ENCODE measurements at places on chromosomes 7 and 10.

DNA sequence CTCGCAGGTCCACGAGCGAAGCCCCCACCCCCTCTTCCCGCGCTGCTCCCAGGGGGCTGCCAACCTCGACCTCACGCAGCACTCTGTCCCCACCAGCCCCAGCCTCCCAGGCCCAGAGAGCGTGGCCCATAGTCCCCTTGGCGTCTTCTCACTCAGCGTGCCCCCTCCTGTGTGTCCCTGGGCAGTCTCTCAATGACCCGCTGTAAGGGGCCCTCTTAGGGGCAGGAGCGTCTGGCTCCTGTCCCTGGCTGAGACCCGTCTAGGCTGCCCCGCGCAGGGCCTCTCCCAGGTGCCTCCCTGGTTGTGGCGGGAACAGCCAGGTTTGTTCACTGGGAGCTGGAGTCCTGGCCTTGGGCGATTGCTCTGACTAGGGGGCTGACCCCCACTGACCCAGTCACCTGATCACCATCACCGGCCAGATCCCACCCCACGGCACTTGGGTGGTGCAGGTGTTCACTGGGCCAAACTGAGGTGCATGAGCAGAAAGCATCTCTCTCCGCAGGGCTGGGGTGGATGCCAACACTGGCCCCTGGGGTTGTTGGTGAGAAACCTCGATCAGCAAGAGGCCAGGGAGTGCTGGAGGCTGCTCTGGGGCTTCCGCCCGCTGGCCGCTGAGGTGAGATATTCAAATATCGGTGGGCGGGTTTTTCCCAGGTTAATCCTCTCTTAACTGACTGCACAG is 12.6 kb upstream of the WDFY4 start:
- no peak for DNase-seq

GRCh38 chr7:44894888-44895580 is 9.7 kb upstream of the PURB start:
- DNase-seq, result peak; percentile 71

DNA sequence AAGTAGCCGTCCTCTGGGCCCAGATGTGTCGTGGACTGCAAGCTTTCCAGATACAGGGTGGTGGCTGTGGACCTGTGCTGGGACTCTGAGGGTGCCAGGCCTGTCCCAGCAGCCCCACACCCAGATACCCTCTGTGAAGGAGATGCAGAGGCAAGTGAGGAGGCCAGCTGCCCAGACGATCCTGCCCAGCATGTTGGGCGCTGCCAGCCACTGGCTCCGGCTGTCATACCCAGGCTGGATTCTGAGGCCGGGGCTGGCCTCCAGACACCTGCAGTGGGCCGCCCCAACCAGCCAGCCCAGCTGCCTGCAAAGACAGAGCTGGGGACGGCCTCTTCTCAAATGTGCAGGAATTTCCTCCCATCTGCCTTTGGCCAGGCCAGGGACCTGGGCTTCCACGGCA is 39.1 kb upstream of the EBF3 start:
- DNase-seq, result no peak

GRCh38 chr10:52635651-52636050 is 136.9 kb downstream of the MBL2 start:
- DNase-seq, result no peak

- DNase-seq, result peak; percentile 86
These were observed at the start of gene GIGYF1 for GRCh38 chr7:100694098-100694745. TSS of gene GIGYF1 (minus strand) at chr7:100694250. CDS start at chr7:100688238, 6,012 bp downstream.

DNA sequence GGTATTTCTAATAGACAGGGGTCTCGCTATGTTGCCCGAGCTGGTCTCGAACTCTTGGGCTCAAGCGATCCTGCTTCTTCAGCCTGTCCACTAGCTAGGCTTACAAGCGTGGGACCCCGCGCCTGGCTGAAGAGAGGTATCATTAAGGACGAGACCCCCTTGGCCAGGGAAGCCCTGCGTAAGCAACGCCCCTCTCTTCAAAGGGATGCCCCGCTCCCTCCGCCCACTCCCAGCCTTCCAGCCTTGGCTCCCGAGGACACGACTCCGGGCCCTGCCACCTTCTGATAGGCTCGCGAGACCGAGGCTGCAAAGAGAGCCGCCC is 220 bp upstream of the ZKSCAN5 start:
- no peak for DNase-seq

- DNase-seq, result no peak
These were observed 142.1 kb downstream of the STK31 start for GRCh38 chr7:23852135-23852534.

GRCh38 chr7:94687076-94687475 is 31.1 kb upstream of the SGCE start:
- no peak for DNase-seq

- DNase-seq, result no peak
These were observed 271.7 kb downstream of the BICC1 start for GRCh38 chr10:58784361-58784760.

DNA sequence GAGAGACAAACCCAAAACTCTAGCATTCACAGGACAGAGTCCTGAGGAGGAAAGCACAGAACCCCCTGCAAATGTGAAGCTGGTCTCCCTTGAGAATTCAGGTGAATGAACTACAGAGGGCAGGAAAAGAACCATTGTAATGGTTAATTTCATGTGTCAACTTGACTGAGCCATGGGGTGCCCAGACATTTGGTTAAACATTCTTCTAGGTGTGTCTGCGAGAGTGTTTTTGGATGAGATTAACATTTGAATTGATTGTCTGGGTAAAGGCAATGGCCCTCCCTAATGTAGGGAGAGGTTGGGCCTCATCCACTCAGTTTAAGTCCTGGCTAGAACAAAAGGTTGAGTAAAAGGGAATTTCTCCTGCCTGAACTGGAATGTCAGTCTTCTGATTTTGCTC is 15.7 kb upstream of the CDK1 start:
- DNase-seq, result no peak

DNA sequence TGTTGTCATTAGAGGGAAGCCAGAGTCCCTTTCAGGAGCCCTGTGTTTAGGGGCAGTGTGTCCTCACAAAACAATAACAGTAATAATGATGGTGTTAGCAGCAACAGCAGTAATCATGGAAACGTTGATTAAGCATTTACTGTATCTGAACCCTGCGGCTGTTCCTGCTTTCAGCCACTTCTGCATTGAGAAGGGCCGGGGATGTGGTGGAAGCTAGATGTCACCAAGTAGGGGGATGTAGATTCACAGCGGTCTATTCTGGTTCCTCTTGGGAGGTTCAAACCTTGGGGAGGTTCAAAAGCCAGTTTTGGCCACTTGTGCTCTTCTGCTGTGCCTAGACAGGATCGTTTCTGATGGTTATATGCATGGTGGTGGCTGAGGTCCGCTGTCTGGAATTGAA is 44.8 kb downstream of the PRPF18 start:
- no peak for DNase-seq

- no peak for DNase-seq
These were observed 12.7 kb downstream of the GET4 start for GRCh38 chr7:889025-889390.

DNA sequence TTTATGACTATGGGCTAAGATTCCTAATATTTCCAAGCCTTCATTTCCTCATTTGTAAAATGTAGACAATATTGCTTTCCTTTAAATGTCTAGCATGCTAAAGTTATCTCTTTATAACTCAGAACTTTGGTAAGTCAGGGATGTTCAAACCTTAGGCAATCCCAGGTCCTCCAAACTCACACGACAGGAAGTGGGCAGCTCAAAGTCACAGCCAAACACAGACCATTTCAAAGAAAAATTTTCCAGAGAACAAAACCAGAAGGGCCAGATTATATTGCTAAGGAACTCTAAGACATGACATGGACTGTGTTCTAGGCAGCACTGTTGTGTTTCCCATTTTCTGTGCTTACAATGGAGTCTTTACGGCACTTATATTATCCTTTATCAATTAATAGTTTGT is 87.8 kb upstream of the DYNC1I1 start:
- no peak for DNase-seq

- DNase-seq, result no peak
These were observed 78.7 kb downstream of the GATA3 start for GRCh38 chr10:8133146-8133545.

DNA sequence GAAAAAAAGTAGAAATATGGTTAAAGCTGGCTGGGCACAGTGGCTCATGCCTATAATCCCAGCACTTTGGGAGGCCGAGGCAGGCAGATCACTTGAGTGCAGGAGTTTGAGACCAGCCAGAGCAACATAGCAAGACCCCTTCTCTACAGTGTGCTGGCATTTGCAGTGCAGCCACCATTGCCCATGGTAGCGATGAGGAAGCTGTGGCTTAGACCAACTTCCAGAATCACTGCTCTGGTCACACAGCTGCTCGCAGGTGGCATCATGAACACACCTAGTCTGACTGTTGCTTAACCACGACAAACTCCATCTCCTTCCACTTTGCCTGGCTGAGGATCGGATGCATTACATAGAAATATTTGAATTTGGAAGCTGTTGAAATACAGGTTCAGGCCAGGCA is 137.1 kb downstream of the CUX1 start:
- no peak for DNase-seq

GRCh38 chr10:122727426-122727825 is 27.8 kb upstream of the C10orf120 start:
- DNase-seq, result no peak

GRCh38 chr7:84177758-84178412 is 16.7 kb downstream of the SEMA3A start:
- no peak for DNase-seq

DNA sequence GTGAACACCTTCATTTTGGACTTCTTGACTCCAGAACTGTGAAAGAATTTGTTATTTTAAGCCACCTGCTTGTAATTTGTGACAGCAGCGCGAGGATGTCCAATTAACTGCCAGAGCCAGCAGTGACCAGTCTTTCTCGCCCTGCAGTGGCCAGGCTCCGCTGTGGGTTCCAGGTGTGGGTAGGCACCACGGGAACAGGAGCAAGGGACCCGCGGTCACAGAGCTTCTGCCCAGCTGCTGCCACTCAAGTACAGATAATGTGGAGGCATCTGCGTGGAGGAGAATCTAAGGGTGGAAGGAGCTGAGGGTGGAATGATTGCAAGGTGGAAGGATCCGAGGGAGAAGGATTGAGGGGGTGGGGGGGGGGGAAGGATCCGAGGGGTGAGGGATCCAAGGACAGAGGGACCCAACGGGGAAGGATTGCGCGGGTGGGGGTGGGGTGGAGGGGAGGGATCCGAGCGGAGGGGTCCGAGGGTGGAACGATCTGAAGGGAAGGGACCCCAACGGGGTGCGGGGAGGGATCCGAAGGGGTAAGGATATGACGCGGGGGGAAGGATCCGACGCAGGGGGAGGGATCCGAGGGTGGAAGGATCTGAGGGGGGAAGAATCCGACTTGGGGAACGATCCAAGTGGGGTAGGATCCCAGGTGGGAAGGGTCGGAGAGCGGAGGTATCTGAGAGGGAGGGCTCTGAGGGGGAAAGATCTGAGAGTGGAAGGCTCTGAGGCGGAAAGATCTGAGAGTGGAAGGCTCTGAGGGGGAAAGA is 3.6 kb downstream of the CALY start:
- DNase-seq, result no peak

DNA sequence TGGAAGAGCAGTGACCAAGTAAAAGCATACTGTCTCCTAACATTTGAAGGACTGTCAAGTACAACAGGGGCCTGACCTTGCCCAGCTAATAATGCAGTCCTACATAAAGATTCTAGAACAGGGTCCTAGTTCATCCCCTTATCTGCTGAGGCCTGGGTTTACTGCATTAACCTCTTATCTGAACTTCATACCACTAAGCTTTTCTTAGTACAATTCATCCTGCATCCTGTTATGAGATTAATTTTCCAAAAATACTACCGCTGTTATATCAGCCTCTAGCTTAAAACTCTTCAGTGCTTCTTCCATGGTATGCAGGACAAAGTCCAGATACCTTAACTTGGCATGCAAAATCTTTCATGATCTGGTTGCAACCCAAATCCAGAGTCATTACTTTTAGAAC is 72.5 kb downstream of the CHRM2 start:
- DNase-seq, result no peak

Data from left forelimb (tissue), 1 donor.